Heart left ventricle (tissue), 16 donors: ENCODE measurements at places on chromosomes 7 and 10.

- DNase-seq = no peak
Observed at GRCh38 chr7:15885678-15886077, 199.2 kb upstream of the MEOX2 start.

- DNase-seq = no peak
Observed at GRCh38 chr7:94511718-94512117, 2.1 kb downstream of the CASD1 start.

GRCh38 chr10:77925410-77925794, 1.2 kb downstream of the DLG5 start:
- no peak for DNase-seq

DNA sequence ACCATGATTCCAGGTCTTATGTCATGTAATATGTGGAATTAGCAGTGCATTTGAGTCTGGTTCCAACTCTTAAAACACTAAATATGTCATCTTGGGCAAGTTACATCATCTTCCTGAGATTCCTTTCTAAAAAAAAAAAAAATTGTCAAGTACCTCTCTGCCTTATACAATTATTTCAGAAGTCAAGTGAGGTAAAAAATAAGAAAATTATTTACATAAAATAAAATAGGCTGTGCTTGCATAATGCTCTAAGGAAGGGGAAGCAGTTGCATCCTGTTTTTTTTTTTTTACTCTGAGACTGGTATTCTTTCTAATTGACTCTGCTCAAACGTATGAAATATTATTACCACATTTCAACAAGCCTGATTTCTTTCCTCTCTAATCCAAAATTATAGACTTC, 55.1 kb upstream of the SEMA3A start:
- DNase-seq = no peak

DNA sequence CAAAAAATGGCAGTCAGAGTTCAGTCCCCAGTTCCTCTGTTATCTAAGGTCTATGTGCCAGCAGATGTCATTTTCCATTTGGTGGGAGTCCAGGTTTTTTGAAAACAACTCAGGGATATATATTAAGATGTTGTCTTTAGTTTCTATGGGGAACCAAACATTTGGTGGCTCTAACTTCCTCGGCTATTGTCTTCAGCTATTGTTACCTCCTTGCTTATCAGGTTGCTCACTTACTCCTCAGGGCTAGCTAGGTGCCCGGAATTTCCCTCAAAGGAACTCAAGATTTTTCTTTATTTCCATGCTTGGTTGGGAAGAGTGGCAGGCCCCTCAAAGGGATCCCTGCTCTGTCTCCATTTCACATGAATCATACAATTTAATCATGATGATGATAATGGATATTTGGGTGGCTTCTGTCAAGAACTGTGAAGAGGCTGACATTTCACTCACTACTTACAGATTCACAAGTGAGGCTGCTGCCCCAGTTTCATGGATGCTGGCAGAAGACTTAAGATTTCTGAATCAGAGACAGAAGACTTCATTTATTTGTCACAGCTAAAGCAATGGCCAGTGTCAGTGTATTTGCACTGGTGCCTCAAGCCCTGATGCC, 182.8 kb downstream of the PKD1L1 start:
- no peak for DNase-seq

GRCh38 chr7:15306296-15306695, 255.5 kb downstream of the AGMO start:
- no peak for DNase-seq

DNA sequence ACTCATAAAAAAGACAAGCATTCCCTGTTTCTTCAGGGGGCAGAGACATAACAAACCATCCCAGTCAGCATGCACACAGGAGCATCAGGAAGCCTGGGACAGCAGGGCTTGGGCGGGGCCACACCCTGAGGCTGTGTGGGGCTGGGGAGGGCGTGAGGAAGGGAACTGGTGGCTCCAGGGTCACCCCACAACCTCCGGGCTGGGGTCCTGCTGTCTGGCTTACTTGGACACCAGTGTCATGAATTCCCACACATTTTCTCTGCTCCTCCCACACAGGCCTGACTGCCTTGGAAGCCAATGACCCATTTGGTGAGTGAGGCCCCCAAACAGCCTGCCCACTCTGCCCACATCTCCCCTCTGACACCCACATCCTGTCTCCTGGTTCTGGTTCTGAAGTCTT, 2.8 kb downstream of the FXYD4 start:
- no peak for DNase-seq

GRCh38 chr10:33187427-33187999, 147.0 kb downstream of the NRP1 start:
- no peak for DNase-seq

GRCh38 chr10:96681524-96681923, 38.8 kb downstream of the PIK3AP1 start:
- no peak for DNase-seq

DNA sequence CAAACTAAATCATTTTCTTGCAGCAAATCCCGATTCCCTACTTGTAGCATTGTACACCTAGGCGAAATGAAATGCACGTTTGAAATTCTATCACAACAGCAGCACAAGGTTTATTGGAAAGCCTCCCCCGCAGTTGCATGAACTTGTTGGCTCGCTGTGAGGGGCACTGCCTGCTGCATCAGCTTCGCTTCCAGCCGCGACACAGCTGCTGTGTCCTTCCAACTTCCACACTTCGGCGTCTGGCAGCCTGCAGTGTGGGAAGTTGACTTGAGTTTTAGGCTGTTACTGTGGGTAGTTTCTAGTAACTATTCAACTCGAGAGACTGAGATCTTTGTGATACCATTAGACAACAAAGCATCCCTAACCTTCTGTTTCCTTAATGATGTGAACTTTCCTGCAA, 315.8 kb upstream of the TPK1 start:
- DNase-seq = no peak

DNA sequence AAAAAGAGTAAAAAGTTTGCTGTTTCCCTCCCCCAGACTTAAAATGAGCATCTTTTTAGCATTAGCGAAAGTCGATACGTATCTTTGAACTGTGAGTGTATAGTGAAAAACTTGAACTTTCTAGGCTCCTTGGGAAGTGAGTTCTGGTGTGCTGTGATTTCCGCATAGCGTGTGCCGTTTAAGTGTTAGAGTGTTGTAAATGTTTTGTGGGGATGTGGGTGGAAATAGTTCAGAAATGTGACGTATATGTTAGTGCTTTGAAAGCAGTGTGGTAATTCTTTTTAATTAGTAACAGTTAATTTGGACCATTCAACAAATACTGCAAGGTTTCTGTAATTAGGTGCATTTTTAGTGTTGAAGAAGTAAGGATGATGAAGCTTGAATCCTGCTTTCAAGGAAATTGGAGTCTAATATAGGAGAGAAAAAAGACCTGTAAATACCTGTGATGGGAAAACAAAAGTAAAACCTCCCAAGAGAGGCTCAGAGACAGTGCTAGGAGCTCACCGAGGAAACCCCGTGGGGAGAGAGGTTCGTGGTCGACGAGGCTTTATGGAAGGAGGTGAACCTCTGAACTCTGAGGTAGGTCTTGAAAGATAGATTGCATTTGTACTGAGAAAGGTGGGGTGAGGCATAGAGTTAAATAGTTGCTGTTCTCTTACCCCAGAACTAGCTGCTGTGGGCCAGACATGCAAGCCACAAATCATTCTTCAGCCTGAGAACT, 40.8 kb downstream of the RBM33 start:
- no peak for DNase-seq

GRCh38 chr10:48924988-48925387, 14.7 kb downstream of the LRRC18 start:
- no peak for DNase-seq

DNA sequence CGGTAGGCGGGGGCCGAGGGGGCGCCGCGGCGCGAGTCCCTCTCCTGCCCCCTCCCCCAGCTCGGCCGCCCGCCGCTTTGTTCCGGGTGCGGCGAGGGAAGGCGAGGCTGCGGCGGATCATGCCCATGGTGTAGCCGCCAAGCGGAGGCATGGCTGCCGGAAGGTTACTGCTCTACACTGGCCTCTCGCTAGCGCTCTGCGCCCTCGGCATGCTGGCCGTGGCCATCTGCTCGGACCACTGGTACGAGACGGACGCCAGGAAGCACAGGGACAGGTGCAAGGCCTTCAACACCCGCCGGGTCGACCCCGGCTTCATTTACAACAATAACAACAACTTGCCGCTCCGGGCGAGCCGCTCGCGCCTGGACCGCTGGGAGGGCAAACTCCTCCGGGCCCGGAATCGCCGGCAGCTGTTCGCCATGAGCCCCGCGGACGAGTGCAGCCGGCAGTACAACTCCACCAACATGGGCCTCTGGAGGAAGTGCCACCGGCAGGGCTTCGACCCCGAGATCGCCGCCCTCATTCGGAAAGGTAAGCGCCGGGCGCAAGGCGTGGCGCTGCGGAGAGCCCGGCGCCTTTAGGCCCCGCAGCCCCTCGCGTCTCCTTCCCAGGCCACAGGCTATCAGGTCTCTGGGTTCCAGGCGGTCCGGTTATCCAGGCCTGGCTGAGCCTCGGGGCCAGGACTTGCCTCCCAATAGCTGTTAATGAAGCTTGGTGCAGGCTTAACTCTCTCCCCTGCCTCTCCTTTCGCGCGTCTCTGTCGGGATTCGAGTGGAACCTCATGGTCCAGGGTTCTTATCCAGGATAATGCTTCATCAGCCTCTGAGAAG, 513 bp downstream of the TMEM178B start:
- peak; percentile 66 for DNase-seq

DNA sequence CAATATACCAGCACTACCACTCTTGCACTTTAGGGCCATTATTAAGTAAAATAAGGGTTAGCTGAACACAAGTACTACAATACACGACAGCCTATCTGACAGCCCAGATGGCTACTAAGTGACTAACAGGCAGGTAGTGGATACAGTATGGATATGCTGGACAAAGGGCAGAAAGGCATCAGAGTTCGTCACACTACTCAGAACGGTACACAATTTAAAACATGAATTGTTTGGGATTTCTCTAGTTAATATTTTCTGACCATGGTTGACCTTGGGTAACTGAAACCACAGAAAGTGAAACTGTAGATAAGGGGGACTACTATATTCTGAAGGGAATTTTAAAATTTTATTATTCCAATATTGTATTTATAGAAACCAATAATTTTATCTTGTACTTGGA, 101.3 kb upstream of the SKAP2 start:
- no peak for DNase-seq

DNA sequence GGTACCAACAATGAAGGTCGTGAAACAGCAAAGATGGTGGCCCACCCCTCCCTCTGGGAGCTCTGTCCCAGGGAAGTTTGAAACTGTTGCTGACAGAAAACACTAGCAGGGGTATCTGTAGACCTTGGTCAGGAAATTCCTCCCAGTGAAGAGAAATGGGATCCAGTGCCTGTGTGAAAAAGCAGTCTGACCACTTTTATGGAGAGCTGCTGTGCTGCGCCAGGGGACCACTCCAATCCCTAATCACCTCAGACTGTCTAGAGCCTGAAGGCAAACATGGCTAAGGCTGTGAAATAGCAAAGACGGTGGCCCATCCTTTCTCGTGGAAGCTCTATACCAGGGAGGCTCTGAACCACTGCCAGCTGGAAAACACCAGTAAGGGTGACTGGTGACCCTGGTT, 38.3 kb upstream of the TMEM140 start:
- no peak for DNase-seq

DNA sequence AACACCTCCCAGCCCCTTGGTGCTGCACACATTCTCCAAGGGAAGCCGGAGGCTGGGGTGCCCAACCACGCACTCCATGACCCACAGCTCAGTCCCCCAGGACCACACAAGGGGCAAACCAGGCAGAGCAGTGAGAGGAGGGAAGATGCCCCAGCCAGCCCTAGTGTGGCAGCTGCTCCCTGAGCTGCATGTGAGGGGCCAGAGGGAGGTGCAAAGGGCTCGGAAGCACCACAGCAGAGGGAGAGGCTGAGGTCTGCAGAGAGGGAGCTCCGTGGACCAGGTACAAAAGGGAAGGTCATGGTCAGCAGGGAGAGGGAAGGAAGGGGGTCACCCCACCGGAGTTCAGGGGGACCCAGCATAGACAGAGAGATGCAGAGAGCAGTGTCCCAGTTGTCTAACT, 1.5 kb upstream of the CALML5 start:
- DNase-seq = no peak

DNA sequence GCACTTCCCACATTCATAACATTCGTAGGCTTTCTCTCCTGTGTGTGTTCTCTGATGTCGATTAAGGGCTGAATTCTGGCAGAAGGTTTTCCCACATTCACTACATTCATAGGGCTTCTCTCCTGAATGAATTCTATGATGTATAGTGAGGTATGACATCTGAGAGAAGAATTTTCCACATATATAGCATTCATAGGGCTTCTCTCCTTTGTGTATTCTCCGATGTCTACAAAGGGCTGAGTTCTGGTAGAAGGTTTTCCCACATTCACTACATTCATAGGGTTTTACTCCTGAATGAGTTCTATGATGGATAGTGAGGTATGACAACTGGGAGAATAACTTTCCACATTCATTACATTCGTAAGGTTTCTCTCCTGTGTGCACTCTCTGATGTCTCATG, 15.6 kb downstream of the ZNF12 start:
- no peak for DNase-seq

GRCh38 chr7:125412890-125413665, 483.5 kb upstream of the POT1 start:
- no peak for DNase-seq

- DNase-seq = no peak
Observed at GRCh38 chr7:15985587-15986384, 299.3 kb upstream of the MEOX2 start.
